HCT116 (cell line): ENCODE measurements at places on chromosomes 7 and 10.

- no peak for DNase-seq
Measured at GRCh38 chr7:106570948-106571418, 90.0 kb downstream of the CCDC71L start.

DNA sequence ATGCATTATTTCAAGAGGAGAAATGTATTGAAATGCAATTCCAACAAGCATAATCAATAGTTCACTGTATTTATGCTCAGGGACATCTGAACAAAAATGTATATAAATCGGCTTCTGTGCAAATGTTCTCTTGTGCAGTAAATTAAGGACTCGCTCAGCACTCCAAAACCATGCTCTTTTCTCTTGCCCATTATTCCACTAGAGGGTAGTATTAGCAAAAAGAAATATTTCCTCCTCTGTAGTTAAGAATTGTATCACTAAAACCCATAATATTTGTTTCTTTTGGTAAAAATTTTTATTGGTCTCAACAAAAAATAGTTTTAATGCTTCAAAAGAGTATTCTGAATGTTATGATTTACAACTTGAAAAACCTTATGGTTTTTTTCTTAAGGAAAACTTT lies 803.1 kb downstream of the PCDH15 start:
- no peak for DNase-seq

- no peak for DNase-seq
Measured at GRCh38 chr7:110830778-110831177, 260.1 kb upstream of the LRRN3 start.

GRCh38 chr10:126842836-126843235 lies 62.4 kb upstream of the DOCK1 start:
- DNase-seq = no peak
